CD4-positive, alpha-beta T cell treated with Interleukin-4 for 1 hour (primary cell): ENCODE measurements at places on chromosomes 16 and 17.

- DNase-seq: no peak
Measured at GRCh38 chr16:89448656-89449055, 41.7 kb downstream of the ANKRD11 start.

- DNase-seq: no peak
Measured at GRCh38 chr16:1154291-1154886, 1.5 kb downstream of the CACNA1H start.

DNA sequence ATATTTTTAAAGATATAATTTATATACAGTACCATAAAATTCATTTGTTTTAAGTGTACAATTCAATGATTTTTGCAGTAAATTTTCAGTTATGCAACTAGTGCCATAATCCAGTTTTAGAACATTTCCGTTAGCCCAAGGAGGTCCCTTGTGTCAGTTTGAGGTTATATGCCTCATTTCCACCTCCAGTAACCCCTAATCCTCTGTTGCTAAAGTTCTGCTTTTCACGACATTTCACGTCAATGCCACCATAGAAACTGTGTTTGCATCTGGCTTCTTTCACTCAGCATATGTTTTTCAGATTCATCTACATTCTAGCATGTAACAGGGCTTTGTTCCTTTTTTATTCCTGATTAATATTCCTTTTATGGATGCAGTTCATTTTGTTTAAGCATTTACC lies 42.4 kb upstream of the NUDT7 start:
- peak; percentile 17 for DNase-seq

DNA sequence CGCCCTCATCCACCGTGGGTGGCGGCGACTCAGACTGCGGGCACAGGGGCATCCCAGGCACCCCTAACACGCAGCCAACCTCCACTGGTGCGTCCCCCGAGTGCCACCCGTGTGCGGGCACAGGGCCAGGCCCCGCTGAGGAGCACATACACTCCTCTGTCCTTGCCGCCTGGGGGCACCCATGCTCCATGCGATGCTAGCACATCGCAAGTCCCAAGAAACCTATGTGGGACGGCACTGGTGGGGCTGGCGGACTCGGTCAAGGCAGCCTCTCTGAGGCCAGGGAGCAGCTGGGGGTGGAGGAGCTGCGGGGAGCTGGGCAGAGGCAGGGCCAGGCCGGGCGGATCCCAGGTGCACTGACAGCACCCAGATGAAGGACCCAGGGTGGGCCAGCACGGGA lies 4.0 kb downstream of the ZNF598 start:
- no peak for DNase-seq

DNA sequence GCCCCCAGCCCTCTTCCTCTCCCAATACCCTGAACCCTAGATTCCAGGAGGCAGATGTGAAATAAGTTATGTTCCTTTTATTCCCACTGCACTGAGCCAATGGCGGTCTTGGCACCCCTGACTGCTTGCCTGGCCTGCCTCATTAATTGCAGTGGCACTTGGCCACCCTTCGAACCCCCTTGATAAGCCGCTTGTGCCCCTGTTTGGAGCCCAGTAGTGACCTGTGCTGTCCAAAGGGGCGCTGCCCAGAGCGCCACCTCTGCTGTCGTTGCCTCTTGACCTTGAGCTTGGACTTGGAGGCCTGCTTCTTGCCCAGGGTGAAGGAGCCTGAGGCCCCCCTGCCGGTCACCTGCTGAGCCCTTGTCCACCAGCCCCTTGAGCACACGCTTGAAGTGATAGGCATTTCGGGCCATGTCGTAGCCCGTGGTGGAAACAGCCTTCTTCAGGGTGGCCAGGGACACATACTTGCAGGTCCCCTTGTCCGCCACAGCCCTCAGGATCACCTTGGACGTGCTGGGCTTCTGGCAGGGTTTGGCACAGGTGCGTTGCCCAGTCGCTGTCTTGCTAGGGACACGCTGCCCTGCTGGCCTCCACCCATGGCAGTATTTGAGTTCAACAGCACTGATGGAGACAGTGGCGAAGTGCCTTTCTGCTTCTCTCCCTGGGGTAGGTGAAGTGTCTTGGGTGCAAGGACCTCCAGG lies 5.7 kb downstream of the SGCA start:
- no peak for DNase-seq

- peak; percentile 47 for DNase-seq
Measured at GRCh38 chr17:34171245-34171818, 83.8 kb upstream of the CCL2 start.

DNA sequence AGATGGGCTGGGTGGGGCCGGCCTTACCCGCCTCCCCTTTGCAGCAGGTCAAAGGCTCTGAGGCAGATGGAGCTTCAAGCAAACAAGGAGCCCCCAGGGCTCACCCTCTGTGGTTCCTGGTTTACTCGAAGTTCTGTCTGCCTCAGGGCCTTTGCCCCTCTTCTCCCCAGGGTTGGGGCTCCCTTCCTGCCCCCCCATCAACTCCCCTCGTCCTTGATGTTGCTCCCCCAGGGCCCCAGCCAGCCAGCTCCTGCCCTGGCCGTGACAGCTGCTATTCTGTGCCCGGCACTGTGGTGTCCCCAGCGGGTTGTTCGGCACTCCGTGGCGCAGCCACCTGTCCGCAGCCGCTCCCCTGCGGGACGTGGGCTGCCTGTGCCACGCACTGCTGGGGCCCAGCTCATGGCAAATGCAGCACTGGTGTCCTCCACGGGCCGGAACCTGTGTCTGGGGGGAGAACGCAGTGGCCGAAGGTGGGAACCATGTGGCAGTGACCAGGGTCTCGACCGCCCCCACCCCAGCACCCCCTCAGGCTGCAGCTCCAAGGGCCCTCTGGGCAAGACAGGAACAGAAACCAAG lies 4.3 kb upstream of the METRN start:
- DNase-seq: no peak

DNA sequence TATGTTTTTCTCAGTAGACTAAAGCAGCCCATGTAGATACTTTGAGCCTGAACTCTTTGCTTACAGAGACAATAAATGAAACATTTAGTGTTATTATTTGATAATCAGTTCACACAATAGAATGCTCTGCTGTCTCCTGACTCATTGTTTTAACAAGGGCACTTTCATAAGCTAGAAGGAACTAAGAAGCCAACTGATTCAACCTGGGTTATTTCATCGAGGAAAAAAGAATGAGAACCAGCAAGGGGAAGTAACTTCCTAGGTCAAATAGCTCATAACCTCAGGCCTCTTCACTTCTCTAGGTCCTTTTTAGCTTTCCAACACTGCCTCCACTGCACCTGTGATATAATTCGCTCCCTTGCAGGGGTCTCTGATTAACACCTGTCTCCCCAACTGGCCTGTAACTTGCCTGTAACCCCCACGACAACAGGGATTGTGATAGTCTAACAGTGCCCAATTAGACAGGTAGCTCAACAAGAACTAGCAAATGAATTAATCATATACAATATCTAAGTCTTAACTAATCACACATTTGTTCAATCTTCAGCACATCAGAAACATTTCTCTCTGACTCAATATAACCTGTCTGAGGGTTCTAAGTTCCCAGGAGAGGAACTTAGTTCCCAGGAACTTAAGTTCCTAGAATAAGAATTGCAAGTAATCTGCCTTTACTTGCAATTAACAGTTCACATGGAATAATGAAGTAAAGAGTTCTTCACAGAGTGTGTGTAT lies 34.8 kb downstream of the RFFL start:
- DNase-seq: no peak

GRCh38 chr17:75819678-75820077 lies 24.5 kb downstream of the UNC13D start:
- DNase-seq: no peak

GRCh38 chr17:71237903-71238538 lies 882.8 kb upstream of the SOX9 start:
- no peak for DNase-seq

DNA sequence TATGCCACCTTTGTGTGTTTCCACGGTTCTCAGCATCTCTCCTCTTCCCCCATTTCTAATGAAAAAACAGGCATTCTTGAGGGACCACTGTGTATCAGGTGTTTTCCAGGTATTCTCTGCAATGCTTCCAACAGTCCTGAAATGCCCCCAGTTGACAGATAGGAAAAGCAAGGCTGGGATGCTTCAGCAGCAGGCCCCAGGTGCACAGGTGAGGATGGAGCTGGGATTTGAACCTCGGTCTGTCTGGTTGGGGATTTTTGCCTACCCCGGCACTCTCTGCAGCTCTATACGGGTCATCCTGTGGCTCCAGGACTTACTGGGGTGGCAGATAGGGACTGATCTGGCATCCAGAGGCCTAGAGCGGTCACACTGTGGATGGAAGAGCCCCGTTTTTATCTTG lies 180.5 kb upstream of the GSE1 start:
- DNase-seq: no peak

DNA sequence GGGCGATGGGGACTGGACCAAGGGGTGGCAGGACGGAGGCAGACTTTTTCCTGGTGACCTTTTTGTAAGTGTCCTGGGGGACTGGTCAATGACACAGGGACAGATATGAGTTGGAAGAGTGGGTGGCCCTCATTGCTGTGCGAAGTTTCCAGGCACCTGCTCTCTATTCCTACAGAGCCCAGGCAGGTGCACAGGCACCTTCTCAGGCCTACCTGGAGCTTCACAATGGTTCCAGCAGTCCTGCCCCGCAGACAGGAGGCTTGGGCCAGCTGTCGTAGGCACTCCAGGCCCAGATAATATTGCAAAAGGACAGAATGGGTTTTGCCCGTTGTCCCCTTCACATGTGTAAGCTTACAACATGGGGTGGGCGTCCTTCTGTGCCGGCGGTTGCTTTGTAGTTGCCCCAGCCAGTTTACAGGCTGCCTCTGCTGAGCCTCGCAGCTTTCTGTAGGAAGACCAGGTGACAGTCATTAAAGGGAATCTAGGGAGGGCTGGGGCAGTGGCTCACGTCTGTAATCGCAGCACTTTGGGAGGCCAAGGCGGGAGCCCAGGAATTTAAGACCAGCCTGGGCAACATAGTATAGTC lies 84.3 kb downstream of the ARHGAP23 start:
- DNase-seq: no peak

- DNase-seq: no peak
Measured at GRCh38 chr16:67538666-67539101, 10.1 kb downstream of the RIPOR1 start.

GRCh38 chr16:24689128-24689527 lies 40.3 kb upstream of the TNRC6A start:
- DNase-seq: no peak

DNA sequence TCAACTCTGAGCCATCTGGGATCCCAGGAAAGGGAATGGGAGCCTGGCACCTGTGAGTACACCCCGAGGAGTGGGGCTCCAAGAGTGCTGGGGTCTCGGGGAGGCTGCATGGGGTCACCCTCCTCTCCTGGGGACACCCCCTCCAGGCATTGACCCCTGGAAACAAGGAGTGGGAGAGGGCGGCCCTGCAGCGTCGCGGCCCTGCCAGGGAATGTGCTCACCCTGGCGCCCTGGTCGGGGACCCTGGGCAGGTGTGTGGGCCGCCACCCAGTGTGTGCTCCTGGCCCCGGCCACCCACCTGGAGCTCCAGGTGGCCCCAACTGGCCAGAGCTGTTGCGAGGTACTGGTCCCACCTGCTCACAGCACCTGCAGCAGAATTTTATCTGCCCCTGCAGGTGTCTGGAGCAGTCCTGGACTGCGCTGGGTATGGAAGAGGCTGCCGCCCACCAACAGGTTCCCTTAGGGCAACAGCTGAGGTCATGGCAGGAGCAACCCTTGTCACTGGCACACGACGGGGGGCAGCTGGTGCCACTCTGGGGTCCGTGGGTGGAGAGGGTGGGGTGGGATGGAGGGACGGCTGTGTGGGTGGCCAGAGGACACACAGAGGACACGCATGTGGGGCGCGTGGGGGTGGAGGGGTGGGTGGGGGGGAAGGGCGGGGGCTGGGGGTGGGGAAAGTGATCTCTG lies 5.4 kb upstream of the PABPN1L start:
- no peak for DNase-seq

GRCh38 chr16:24983561-24983960 lies 31.6 kb downstream of the ARHGAP17 start:
- no peak for DNase-seq

- DNase-seq: no peak
Measured at GRCh38 chr16:21161211-21161610, 2.7 kb downstream of the LDAF1 start.

DNA sequence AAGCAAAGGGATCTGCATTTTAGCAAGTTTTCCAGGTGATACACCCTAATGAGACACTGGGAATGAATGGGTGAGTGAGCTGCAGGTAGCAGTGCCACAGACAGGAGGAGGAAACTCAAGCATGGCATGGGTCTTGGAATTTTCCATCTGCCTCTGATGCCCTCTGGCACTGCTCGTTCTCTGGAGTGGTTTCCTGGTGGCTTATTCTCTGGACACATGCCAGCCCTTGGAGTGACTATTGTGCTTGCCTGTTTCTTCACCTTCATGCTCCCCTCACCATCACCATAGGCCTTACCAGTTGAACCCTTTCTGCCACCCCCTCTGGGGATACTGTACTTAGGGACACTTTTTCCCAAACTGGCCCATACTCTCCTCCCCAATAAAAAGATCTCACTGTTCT lies 1.6 kb downstream of the COASY start:
- DNase-seq: no peak

DNA sequence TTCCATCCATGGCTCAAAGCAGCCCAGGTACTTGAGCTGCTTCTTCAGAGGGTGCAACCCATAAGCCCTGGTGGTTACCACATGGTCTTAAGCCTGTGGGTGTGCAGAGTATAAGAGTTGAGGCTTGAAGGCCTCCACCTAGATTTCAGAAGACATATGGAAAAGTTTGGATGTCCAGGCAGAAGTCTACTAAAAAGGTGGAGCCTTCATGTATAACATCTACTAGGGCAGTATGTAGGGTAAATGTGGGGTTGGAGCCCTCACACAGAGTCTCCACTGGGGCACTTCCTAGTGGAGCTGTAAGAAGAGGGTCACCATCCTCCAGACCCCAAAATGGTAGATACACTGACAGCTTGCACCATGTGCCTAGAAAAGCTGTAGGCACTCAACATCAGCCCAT lies 120.9 kb downstream of the HS3ST3A1 start:
- DNase-seq: no peak

DNA sequence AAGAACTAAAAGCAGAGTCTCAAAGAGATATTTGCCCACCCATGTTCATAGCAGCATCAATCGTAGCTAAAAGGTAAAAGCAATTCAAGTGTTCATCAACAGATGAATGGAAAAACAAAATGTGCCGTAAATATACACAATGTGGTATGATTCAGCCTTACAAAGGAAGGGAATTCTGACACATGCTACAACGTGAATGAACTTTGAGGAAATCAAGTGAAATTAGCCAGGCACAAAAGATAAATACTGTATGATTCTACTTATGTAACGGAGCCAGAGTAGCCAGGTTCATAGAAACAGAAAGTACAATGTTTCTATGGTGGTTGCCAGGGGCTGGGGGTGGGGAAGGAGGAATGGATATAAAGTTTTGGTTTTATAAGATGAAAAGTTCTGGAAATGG lies 57.8 kb upstream of the IL34 start:
- no peak for DNase-seq

DNA sequence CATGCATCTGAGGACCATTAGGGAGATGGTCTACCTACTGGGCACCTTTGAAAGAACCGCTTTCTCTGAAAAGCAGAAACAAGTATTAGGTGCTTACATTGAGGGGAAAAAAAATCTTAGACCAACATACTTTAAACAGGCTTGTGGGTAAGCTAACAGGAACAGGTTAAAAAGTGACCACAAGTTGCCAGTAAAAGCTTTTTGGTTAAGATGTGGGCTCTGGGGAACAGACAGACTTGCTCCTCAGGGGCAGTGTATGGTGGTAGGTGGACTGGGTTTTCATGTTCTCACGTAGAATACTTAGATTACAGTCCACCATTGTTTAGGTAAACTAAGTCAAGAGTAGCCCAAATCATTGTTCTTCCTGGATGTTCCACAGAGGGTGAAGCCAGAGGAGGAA lies 41.2 kb downstream of the REXO5 start:
- no peak for DNase-seq
